ENCODE measurements at places on chromosomes 11 and 22. TPM values are rescaled to one million over a fixed set of nuclear protein-coding genes. Genes with fewer than 3 reads are reported as not detected.

DNA sequence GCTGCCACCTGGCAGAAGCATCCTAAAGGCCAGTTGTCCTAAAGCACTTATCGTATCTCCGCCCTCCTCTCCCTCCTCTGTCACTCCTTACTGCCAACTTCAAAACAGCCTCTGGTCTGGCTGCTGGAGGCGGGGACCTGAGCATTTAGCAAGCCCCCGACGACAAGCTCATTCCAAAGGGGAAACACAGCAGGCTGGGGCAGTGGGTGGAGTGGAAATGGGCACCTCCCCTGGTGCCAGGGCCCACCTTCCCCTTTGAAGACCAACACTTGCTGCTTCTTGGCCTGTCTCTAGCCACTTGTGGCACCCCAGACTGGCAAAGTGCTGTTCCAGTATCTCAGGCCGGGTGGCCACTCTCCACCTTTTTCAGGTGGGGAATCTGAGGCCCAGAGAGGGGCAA lies 3.6 kb downstream of the MAP3K11 start:
- DNase-seq, result no peak

SLC25A45 gene
- total RNA-seq, result 1.8 TPM

DNA sequence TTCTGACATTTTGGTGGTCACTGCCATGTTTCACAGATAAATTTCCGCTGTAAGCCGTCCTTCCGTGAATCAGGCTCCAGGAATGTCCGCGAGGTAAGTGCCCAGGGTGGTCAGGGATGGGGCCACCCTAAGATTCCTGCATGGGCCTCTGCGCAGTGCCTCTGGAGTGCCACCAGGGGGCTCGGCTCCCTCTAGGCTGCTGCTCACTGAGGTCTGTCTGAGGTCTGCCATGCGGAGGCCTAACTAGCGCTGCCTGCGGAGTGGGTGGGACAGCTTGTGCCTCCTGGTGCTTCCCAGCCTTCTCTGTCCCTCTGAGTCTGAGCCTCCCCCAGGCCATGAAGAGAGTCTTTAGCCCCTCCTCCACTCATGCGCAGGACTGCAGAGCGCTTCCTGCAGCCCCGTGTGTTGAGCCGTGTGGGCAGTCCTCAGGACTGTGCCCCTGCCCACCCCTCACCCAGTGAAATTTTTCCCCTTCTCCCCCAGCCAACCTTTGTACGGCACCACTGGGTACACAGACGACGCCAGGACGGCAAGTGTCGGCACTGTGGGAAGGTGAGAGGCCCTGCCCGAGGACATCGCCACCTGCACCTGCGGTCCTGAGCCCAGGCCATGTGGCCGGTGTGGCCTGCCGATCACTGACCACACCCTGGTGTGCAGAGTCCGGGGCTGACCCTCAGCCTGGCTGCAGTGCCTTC lies 11.9 kb upstream of the MDK start:
- DNase-seq, result no peak

DNA sequence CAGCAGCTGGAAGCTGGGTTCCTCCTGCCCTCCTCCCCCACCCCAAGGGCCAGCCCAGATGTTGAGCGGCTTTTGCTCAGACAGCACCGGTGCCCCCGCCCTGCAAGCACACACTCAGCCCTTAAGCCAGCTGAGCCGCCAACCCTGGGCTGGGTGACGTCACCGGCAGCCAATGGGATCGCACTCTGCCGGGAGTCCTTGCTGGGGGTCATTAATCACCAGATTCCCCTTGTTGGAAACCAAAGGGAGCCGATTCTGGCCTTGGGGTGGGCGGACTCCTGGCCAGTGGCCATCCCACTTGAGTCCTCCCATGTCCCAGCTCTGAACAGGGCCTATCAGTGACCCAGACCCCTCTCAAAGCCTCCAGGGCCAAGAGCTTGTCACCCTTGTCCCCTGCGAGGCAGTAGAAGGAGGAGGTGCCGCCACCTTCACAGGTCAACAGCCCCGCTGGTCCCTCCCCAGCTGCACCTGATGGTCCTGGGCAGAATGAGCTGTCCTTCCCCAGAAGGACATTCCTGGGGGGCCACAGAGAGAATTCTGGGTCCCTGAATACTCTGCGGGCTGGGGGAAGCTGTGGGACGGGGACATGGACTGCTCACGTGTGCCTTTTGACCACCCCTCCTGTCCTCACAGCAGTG lies 7.4 kb downstream of the DUSP8 start:
- DNase-seq, result no peak

MRGPRF gene
- 67.9 TPM for total RNA-seq

DNA sequence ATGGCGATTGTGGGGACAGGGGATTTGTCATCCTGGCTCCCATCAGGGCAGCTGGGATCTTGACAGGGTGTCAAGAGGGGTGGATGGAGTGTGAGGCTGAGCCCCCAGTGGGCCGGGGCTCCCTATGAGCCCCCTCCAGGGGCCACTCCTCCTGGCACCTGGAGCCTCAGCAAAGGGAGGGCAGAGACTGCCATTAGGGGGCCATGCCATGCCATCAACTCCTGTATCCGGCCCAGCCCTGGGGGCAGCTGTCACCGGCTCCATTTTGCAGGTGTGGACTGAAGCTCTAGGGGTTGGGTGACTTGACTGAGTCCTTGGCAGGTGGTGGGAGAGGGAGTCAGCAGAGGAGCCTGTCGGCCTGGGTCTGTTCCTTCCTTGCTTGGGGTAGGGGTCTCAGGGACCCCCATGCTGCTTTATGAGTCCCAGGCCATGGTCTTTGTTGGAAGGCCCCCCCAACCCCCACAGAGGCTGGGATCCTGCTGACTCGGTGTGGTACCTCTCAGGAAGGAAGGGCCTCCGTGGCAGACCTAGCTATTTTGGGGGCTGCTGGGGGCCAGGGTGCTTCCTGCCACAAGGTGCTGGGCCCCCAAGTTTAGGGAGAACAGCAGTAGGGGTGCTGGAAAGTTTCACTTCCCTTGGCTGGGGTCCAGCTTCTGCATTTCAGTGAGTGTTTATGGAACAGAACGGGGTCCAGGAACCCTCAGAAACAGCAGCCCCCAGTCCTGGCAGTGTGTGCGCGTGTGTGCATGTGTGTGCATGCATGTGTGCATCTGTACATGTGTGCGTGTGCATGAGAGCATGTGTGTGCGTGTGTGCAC lies 1.5 kb downstream of the ACY3 start:
- no peak for DNase-seq

- no peak for DNase-seq
These were observed 6.1 kb downstream of the CARNS1 start for GRCh38 chr11:67421430-67422031.

DNA sequence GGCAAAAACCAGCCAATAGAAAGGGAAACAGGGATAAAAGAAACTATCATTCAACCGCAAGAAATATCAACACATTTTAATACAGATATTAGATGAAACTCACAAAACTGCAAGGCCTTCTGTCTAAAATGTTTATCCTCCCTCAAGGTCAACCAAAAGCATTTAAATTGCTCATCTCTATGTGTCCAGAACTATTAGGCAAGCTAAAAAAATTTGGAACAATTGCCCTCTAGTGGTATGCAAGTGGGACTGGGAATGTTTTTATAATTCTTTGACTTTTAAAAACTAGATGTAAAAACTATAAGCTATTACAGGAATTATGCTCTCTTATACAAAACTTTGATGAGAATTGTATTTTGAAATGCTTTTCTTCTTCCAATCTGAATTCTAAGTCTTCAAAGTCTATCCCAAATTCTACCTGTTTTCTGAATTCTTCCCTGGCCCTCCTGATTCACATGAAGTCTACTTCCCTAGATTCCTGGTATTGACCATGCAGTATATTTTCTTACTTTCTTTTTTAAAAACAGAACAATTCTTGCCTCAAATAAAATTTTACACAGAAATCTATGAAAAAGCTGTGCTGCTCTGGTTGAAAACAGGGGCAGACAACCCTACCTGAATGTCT lies 4.9 kb downstream of the CWC15 start:
- no peak for DNase-seq

DNA sequence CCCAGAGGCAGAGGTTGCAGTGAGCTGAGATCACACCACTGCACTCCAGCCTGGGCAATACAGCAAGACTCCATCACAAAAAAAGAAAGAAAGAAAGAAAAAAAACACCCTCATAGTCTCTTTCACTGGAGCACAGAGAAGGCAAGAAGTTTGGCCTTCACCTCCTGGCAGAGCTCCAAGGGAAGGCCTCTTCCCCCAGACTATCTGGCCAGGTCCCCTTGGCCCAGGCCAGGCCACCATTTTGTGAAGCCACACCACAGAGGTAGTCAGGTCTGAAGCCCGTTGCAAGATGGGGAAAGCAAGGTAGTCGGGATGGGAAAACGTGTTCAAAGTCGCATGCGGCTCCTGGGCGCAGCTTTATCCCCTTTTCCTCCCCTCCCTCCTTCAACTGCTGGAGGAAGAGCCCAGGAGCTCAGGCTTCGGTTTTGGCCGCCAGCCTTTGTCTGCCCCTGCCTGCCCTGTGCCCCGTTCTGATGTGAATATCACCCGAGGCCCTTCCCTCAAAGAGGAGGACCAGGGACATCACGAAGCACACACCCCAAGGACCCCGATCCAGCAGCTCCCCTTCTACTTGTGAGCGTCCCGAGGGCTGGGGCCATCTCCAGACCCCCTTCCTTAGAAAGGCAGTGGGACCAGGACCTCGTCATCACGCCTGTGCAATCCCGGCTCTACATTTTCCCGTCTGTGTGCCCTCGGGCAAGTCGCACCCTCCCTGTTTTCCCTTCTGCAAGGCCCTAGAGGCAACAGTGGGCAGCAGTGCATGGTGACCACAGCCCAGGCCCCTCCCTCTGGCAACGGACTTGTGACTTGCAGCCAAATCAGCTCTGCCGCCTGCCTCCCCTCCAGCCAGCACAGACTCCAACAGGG lies 17.7 kb downstream of the CABP7 start:
- DNase-seq, result no peak

SOX6 gene
- 23.7 TPM for total RNA-seq

DNA sequence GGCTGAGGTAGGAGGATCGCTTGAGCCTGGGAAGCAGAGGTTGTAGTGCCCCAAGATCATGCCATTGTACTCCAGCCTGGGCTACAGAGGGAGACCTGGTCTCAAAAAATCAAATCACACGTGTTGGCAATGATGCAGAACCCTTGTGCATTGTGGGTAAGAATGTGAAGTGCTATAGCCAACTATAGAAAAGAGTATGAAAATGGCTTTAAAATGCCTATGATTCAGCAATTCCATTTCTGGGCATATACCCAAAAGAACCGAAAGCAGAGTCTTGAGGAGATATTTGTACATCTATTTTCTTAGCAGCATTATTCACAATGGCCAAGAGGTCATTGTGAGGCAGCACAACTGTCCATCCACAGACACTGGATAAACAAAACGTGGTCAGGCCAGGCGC lies 2.6 kb upstream of the FADS3 start:
- DNase-seq, result no peak

GRCh38 chr22:48837341-48837935 lies 990.2 kb downstream of the BRD1 start:
- no peak for DNase-seq

GRCh38 chr22:46107753-46108563 lies 42.4 kb upstream of the PPARA start:
- no peak for DNase-seq

LYVE1 gene
- 36.1 TPM for total RNA-seq

DNA sequence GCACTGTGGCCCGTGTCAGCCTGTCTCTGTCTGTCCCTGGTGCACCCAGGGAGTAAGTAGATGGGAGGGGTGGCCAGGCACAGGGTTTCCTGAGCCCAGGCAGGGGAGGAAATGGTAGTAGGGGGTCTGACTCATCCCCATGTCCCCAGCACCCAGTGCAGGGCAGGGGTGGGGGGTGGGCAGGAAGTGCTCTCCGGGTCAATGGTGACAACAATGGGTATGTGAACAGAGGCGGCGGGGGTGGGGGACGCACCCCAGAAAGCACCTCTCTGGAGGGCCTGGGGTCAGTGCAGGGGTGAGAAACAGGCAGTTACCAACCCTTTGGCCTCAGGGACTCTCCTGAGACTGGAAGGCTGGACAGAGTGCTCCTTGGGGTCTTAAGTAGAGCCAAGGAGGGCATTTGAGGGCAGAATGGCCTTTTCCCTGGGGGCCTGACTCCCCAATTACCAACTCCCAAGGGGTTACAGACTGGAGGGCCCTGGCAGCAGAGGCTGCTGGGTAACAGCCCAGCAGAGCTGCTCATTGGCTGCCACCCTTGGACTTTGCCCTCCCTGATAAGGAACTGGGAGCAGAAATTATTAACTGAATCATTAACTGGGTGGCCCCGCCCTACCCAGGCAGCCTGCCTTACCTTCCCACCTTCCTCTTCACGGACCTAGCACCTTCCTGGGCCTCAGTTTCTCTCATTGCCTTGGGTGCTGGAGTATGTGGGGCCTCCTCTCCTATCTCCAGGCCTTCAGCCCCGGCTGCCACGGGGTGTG lies 4.2 kb downstream of the MYRF start:
- no peak for DNase-seq

DNA sequence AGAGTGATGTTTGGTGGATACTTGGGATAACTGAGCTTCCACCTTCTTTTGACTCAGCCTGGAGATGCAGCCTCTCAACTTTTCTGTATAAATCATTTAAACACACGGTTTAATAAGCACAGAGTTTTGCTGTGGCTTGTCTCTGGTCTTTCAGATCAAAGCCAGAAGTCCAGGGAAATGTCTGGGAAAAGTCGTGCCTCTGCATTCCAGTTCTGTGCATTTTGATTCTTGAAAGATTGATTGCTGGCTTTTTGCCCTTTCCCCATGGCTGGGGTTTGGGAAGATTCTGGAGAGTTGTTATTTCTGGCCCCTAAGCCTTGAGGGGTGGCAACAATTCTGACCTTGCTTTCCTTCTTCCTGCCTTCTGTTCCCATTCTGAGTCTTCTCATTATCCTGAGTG lies 154.1 kb downstream of the COMMD9 start:
- DNase-seq, result no peak

HTR3A gene
- total RNA-seq, result not detected

PKDREJ gene
- total RNA-seq, result 0.39 TPM

- no peak for DNase-seq
These were observed 489.7 kb downstream of the MIAT start for GRCh38 chr22:27146866-27147633.

SLC15A3 gene
- total RNA-seq, result 59.4 TPM

KBTBD4 gene
- 20.1 TPM for total RNA-seq

MRGPRX4 gene
- not detected for total RNA-seq

GRCh38 chr11:17428261-17428660 lies 39.8 kb upstream of the KCNJ11 start:
- no peak for DNase-seq

DNA sequence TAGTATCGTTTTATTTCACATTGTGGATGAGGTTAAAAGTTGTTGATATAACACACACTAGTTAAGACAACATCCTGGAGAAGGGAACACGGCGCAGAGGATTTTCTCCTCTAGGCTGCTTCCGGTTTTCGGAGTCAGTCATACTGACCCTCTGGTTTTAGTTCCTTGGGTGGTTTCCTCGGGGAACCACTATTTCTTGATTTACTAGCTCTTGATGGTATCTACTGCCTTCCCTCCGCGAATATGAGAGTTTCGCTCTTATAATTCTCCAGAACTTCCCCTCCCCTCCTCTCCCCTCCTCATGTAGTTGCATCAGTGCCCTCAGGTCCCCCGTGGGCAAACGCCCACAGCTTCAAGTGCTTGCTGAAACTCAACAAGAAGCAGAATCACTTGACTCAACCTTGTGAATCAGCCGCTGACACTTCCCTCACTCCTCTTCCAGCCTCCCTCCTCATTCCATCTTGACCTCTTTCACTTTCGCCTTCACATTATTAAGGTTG lies 15.9 kb upstream of the APOBEC3A start:
- DNase-seq, result no peak

Data from tibial nerve (tissue), 4 donors.